A549 treated with RU486 at 1 μM for 4 hours (cell line): ENCODE measurements at places on chromosomes 7 and 10. TPM values are rescaled to one million over a fixed set of nuclear protein-coding genes. Genes with fewer than 3 reads are reported as not detected.

Gene HOXA10
- 6.4 to 8.3 TPM (median 7.5 TPM) in 5 replicates for total RNA-seq

Gene SPDYE6
- not detected in 5 replicates for total RNA-seq

Gene SVOPL
- total RNA-seq: 0.12 TPM in 1 of 5 replicates, not detected in the others

Gene IKZF1
- not detected in 5 replicates for total RNA-seq

Gene ELAPOR2
- total RNA-seq: 0.06 to 0.17 TPM in 2 of 5 replicates, not detected in the others

Gene LDB3
- 0.05 to 0.06 TPM (median 0.05 TPM) in 3 of 5 replicates, not detected in the others for total RNA-seq

Gene INHBA
- total RNA-seq: 0.82 to 1.7 TPM (median 1.1 TPM) in 5 replicates

Gene MYH16
- total RNA-seq: 0.51 to 0.77 TPM (median 0.66 TPM) in 5 replicates

Gene SFXN2
- total RNA-seq: 2.1 to 3.7 TPM (median 2.8 TPM) in 5 replicates

Gene SNCG
- total RNA-seq: 9.3 to 15.3 TPM (median 13.4 TPM) in 5 replicates

Gene ACTL6B
- not detected in 5 replicates for total RNA-seq

Gene SORBS1
- 0.32 to 0.69 TPM (median 0.54 TPM) in 5 replicates for total RNA-seq

Gene TMEM176B
- total RNA-seq: 0.20 TPM in 1 of 5 replicates, not detected in the others

Gene PRKAR2B
- 1.7 to 3.9 TPM (median 3.3 TPM) in 5 replicates for total RNA-seq

Gene CDC14C
- not detected in 5 replicates for total RNA-seq

Gene VIPR2
- total RNA-seq: not detected in 5 replicates

Gene SPDYE5
- not detected in 5 replicates for total RNA-seq

Gene PRRT4
- total RNA-seq: 0.17 to 0.81 TPM (median 0.41 TPM) in 5 replicates

Gene LRRC4
- not detected in 5 replicates for total RNA-seq

Gene PNLIPRP1
- not detected in 5 replicates for total RNA-seq

Gene FAM25C
- 2.4 to 3.8 TPM (median 2.5 TPM) in 3 of 5 replicates, not detected in the others for total RNA-seq

Gene RASSF4
- total RNA-seq: 1.1 to 2.0 TPM (median 1.4 TPM) in 5 replicates

Gene UBE2H
- total RNA-seq: 48.3 to 76.9 TPM (median 70.6 TPM) in 5 replicates

Gene EN2
- 0.62 to 1.0 TPM (median 0.94 TPM) in 5 replicates for total RNA-seq

Gene WDR86
- total RNA-seq: 0.18 to 0.22 TPM (median 0.19 TPM) in 3 of 5 replicates, not detected in the others

Gene NEURL1
- total RNA-seq: 0.18 to 0.83 TPM (median 0.35 TPM) in 5 replicates

Gene BHLHA15
- total RNA-seq: 0.29 to 0.54 TPM (median 0.43 TPM) in 4 of 5 replicates, not detected in the other

Gene ARMC3
- 0.34 to 1.2 TPM (median 0.73 TPM) in 5 replicates for total RNA-seq

Gene PVRIG
- not detected in 5 replicates for total RNA-seq

Gene OPALIN
- not detected in 5 replicates for total RNA-seq

Gene MEOX2
- total RNA-seq: not detected in 5 replicates

Gene GSTO2
- 1.7 to 3.7 TPM (median 2.1 TPM) in 5 replicates for total RNA-seq

Gene C7orf33
- not detected in 5 replicates for total RNA-seq

Gene PLPP4
- 0.18 TPM in 1 of 5 replicates, not detected in the others for total RNA-seq

Gene HOGA1
- total RNA-seq: 0.83 to 1.7 TPM (median 0.93 TPM) in 5 replicates

Gene MRLN
- total RNA-seq: not detected in 5 replicates

Gene WDFY4
- total RNA-seq: not detected in 5 replicates

Gene ANAPC16
- total RNA-seq: 67.5 to 87.3 TPM (median 83.8 TPM) in 5 replicates

Gene FAM241B
- 13.9 to 20.5 TPM (median 18.8 TPM) in 5 replicates for total RNA-seq

Gene DNAJC12
- 51.2 to 75.8 TPM (median 65.1 TPM) in 5 replicates for total RNA-seq

Gene ZMYND11
- 34.7 to 45.5 TPM (median 41.1 TPM) in 5 replicates for total RNA-seq

Gene HYAL4
- not detected in 5 replicates for total RNA-seq

Gene CRTAC1
- total RNA-seq: 0.88 to 1.5 TPM (median 1.1 TPM) in 5 replicates

Gene PLEKHS1
- 0.03 to 0.14 TPM (median 0.07 TPM) in 3 of 5 replicates, not detected in the others for total RNA-seq

Gene GATA3
- total RNA-seq: 4.0 to 6.6 TPM (median 5.3 TPM) in 5 replicates

Gene RADIL
- 0.98 to 2.7 TPM (median 1.9 TPM) in 5 replicates for total RNA-seq

Gene PPP1R17
- not detected in 5 replicates for total RNA-seq

Gene TMEM225B
- 0.59 to 0.94 TPM (median 0.87 TPM) in 5 replicates for total RNA-seq
